HFFc6 (cell line): ENCODE measurements at places on chromosomes 2 and 18.
A peak's percentile ranks its signal among the peaks of the same experiment; 100 is the strongest.

- H3K4me3 ChIP-seq: no peak overlapping the region
- no peak for DNase-seq
- H3K36me3 ChIP-seq: peaks cover 16% of the 10 kb centered on the region
- H3K27ac ChIP-seq: no peak overlapping the region
- H3K27me3 ChIP-seq: peaks cover 3% of the 10 kb centered on the region
Observed at GRCh38 chr2:8675543-8675942, 6.3 kb upstream of the ID2 start.

DNA sequence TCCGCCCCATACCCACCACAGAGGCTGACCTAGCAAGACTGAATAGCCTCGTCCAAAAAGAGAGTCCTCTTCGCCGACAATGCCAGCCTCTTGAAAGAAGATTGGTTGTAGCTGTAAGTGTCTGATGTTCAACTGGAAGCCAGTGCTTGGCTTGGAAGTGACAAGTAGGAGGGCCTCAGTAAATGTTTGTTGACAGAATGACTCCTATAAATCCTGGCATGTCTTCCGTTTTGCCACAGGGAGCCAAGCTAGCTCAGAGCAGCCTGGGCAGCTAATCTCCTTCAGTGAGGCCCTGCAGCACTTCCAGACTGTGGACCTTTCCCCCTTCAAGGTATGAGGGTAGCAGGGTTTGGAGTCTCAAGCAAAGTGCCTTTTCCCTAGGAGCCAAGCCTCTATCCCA, 14.9 kb downstream of the ELMOD3 start:
- H3K36me3 ChIP-seq: peaks cover 13% of the 10 kb centered on the region
- no peak for DNase-seq
- no peak overlapping the region for H3K4me3 ChIP-seq
- no peaks in the 10 kb centered on the region for H3K4me1 ChIP-seq
- no peak overlapping the region for H3K27ac ChIP-seq

GRCh38 chr2:192196421-192197194, 1.9 kb upstream of the TMEFF2 start:
- peak overlapping the region; percentile 87 for H3K4me3 ChIP-seq
- no peaks in the 10 kb centered on the region for H3K36me3 ChIP-seq
- DNase-seq: no peak
- H3K27ac ChIP-seq: no peak overlapping the region
- peaks cover 46% of the 10 kb centered on the region for H3K27me3 ChIP-seq

DNA sequence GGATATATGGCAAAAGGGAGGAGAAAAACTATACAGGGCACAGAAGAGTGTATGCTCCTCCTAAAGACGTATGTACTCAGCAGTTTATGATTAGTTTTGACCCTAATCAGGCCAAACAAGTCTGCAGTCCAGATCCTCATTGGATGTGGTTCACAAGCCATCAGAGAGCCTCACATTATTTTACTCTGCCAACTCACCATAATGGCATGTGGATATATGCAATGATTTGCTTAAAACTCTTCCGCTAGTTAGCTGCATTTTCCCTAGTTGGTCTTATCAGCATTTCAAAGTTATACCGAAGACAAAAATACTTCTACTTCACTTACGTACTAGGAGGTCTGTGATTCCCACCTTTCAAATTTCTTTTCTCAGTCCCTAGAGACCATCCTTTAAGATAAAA, 198.4 kb downstream of the CMPK2 start:
- no peak for DNase-seq
- H3K4me3 ChIP-seq: no peak overlapping the region
- H3K4me1 ChIP-seq: no peaks in the 10 kb centered on the region
- H3K27ac ChIP-seq: no peak overlapping the region

DNA sequence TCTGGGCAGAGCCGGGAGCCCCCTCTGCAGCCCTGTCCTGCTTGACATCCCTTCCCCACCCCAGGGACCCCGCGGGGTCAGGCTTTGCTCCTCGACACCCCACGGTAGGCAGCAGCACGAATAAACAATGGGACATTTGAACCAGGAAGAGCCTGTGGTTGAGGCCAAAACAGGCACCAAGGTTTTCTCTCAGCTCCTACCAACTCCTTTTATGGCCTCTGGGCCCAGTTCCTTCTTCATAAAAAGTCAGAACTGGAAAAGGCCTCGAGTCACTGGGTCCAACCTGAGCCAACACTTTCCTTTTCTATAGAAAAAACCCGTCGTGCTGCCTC, 20.6 kb downstream of the TEX44 start:
- peak overlapping the region; percentile 81 for H3K4me3 ChIP-seq
- no peak for DNase-seq
- H3K27me3 ChIP-seq: peaks cover 6% of the 10 kb centered on the region; the same call in 1 of the 2 replicates
- no peaks in the 10 kb centered on the region for H3K36me3 ChIP-seq
- peaks cover 41% of the 10 kb centered on the region for H3K4me1 ChIP-seq
- H3K27ac ChIP-seq: peak overlapping the region; percentile 100
